ENCODE measurements at places on chromosomes 1 and 21.

DNA sequence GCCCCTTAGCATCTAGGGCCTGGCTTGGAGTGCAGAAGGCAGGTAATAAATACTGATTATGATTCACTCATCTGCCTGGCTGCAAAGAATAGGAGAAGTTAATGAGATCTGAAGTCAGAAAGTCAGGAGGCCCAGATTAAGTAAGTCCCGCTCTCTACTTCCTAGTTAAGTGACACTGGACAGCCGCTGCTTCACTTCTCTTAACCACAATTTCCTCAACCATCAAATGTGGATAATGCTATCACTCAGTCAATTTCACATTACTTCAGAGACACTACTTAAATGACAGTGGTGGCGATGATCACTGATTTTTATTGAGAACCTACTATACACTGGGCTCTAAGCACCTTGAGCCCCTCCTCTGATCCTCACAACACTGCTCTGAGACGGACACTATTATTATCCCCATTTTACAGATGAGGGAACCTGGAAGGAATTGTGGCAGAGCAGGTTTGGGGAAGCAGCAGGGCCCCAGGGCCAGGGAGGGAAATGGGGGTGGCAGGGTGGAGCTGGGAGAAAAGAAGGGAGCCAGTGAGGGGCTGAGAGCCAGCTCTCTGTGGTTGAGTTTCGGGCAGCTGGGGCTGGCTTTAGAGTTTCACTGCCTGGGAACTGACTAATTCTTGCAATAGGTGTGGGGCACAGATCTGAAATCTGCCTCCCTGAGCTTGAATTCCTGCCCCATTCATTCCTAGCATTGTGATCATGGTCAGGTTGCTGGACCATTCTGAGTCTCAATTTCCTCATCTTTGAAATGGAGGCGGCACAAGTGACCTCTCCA, 2.4 kb upstream of the E2F2 start:
- DNase-seq: no peak

DNA sequence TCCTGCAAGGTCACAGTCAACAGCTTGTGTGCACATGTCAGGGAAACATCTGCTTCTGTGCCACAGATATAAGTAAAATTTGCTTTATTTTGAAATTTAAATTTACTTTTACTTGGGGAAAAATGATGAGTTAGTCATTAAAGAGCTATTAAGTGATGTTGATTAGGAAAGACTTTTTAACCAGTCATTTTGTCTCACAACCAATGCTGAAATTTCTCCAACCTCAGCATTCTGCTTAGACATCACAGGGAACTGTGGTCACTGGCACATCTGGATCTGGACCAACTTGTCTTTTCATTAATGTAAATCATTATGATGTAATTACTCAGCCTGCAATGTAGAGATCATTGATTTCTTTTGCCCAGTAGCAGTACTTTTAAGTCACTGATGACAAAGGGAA, 301.0 kb downstream of the TTLL7 start:
- DNase-seq: no peak

GRCh38 chr1:26705788-26706311, 10.0 kb downstream of the ARID1A start:
- DNase-seq: peak; percentile 72

- DNase-seq: no peak
Observed at GRCh38 chr21:31909153-31910073, 36.6 kb downstream of the HUNK start.

DNA sequence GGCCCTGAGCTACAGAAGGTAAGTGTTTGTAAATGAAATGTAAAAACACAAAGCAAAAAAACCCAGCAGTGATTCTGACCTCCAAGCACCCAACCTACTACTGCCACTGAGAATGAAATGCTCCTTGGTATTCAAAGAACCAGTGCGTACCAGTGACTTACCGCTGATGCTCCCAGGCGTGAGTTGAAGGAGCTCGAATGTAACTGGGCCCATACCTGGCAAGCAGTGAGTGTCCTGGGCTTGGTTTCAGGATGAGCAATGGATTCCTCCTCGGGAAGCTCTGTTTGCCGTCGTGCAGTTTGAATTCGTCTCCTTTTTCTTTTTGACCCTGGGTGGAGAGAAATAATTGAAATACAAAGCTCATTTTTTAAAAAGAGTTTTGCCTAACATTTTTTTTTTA, 121.9 kb downstream of the ATG4C start:
- DNase-seq: no peak

DNA sequence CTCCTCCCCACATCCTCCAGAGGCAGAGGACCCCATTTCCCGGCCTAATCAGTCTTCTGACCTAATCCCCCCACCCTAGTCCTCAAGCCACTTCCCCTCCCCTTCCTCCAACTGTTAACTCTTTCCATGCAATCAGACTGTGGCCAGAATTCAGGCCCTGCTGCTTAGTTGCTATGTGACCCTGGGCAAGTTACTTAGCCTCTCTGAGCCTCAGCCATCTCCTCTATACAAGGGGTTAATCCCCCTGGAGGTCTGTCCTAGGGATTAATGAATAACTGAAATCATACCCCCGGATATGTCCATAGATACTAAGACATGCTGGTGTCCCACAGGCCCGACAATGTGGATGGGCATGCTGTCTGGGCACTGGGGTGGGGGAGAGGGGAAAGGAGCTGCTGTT, 18.3 kb downstream of the AHDC1 start:
- DNase-seq: no peak

GRCh38 chr1:176205332-176205914, 1.7 kb downstream of the COP1 start:
- DNase-seq: peak; percentile 49

DNA sequence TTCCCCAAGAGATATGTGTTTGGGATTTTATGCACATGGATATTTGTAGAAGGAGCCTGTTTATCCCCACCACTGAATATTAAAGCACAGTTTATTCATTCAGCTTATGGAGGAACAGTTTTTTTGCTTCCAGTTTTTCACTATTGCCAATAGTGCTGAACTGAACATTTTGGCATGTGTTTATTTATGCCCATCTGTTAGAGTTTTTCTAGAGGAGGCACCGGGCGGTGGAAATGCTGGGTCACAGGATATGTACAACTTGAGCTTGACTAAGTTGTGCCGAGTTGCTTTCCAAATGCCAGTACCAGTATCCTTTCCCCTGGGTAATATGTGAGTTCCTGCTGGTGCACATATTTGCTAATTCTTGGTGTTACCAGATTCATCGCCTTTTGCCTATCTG, 111.3 kb downstream of the GREM2 start:
- DNase-seq: no peak

- DNase-seq: peak; percentile 96
Observed at GRCh38 chr1:148264374-148265276, 112.5 kb upstream of the NBPF11 start.

GRCh38 chr1:197614916-197615692, 160.2 kb downstream of the DENND1B start:
- DNase-seq: peak; percentile 63

GRCh38 chr1:94025383-94026340, 95.3 kb downstream of the ABCA4 start:
- DNase-seq: peak; percentile 79

GRCh38 chr1:53123453-53124140, 18.8 kb downstream of the SLC1A7 start:
- no peak for DNase-seq
